ENCODE measurements at places on chromosomes 12 and 14.

DNA sequence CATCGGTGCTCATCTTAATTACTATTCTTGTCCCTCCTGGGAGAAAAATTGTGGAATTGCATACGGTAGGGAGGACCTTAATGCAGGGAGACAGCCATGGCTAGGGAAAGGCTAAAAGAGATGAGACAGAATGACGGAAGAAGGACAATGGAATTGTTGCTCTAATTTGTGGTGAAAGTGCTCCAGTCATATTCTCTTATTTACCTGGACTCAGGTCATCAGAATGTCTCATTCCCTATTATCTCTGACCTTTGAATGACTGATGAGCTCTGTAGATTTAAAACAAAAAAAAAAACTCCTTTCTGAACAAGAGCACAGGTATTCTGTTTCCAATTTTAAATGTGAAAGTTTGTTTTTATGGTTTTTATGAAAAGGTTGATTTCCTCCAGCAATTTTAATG is 8.6 kb upstream of the EPS8 start:
- DNase-seq = no peak

DNA sequence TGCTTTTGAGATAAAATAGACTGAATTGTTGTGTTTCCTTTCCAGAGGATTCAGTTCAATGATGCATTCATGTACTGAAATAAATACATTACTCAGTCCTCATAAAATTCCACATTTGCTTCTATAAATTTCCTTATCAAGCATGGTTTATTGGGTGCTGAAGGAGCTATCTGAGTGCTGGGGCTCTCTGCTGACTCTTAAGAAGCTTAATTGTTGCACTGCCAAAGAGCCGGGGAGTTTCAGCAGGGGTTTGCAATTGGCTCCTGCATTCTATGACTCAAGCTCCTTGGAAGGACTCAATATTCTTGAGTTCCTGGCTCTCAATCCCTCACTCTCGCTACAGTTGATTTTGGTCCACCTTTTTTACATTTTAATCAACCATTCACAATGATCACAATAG is 69.8 kb upstream of the PYGL start:
- DNase-seq = no peak

DNA sequence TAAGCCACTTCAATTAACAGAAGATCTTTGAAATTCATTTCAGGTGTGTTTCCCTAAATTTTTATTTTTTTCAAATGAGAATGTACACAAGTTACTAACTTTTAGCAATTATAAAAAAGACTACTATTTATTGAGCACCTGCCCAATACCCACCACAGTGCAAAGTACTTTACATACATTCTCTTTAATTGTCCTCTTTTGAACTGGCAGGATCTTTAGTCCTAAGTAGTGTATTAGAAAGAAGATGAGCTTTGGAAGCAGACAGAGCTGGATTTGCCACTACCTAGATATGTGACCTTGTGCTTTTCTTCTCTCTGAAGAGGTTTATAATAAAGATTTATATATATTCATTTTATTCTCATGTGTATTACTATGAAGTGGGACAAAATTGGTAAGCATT is 63.7 kb downstream of the TMEM117 start:
- DNase-seq = no peak

DNA sequence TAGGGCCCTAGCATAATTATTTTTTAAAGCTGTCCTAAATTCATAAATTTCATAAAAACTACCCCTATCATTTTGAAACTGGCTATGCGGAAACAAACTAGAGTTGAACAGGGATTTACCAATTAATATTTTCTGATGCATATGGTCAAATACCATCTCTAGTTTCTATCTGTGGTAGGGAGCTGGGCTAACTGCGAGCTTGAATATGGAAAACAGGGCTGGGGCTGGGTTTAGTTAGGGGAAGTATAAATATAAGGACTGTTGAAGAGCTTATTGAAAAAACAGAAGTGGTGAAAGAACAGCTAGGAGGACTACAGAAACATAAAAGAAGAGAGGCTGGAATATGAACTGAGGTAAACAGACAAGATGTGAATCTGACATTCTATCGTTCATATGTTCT is 91.8 kb downstream of the SLC38A1 start:
- DNase-seq = no peak

DNA sequence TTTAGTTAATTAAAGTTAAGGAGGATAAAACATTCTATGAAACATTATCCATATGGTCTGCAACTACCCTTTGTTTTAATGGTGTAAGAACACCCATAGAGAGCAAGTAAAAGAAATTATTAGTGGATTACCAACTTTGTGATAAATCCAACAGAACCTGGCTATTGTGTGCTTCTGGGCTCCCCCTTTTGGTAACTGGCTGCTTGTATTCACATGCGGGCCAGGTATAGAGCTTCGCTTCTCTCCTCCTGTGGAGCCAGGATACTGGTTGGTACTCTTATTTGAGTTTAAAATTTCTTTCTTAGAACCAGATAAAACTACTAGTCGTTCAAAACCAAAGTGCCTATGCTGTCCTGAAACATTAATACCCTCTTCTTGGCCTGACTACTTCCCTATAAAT is 81.0 kb downstream of the PTPRR start:
- DNase-seq = no peak

- no peak for DNase-seq
Observed at GRCh38 chr12:50017641-50018040, 7.7 kb downstream of the RACGAP1 start.

DNA sequence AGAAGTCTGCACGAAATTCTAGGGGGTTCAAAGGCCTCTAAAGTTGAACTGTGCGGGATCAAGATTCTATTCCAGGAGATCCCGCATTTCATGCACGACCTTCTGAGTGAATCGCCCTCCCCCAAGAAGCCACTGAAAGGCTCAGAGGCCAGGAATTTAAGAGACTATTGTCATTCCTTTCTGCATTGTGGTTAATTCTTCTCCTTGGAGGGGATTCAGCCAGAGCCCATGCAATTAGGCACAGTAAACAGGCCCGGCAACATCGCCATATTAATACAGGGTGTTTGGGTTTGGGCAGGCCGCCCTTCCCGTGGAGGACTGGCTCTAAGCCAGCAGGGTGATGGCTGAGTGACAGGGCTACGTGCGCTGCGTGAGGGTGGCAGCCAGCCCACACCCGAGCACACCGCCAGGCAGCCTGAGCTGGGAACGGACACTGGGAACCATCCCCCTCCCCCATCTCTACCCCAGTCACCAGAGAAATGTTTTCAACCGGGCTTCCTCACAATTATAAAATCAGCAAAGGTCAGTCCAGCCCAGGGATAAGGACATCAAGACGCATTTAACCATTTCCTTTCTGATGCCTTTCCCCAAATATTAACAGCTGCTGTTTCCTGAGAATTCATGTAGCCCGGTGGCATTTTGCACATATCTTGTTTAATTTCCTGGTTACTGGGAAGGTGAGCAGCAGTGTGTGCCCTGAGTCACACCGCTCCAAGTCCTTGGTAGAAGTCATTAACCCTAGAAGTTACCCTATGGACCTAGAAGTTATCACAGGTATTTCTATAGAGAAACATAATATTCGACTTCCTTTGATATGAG is 12.5 kb downstream of the EGLN3 start:
- no peak for DNase-seq

GRCh38 chr12:18120899-18121298 is 30.9 kb upstream of the RERGL start:
- no peak for DNase-seq

Measured in natural killer cell treated with Interleukin-12 subunit alpha and Interleukin-12 subunit beta and Interleukin-15 and Interleukin-18, amount 100 ng/mL, for 72 hours (primary cell).